ENCODE measurements at places on chromosomes 16 and 17.

- no peak for DNase-seq
Observed at GRCh38 chr17:63447471-63448009, 1.4 kb upstream of the CYB561 start.

DNA sequence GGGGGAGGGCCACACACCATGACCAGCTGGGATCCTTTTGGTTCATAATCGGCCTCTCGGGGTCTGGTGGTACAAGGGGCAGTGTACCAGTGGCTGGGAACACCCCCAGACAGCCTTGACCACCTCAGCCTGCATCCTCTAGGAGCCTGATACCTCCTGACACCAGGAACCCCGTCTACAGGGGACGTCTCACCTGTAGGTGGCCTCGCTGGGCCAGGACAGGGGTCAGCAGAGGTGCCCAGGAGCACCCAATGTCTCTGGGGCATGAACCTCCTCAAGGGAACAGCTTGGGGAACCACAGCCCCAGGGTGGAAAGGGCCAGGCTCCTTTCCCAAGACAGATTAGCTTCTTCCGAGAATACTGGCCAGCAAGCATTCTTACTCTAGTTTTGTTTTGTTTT, 2.5 kb upstream of the METRNL start:
- DNase-seq: no peak

DNA sequence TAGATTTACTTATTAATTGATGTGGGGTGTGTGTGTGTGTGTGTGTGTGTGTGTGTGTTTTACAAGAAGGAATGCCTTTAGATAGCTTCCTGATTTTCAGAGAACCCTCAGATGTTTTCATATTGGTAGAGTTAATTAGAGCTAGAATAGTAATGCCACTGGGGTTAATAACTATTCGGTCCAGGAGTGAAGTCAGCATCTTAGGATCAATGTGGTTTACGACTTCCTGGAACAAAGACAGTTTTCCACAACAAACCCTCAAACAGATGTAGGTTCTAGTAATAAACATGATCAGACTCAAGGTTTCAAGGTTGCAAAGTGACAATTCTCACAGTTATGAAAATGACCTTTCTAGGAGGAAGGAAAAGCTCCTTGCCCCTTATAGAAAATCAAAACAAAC, 12.2 kb upstream of the SLC52A1 start:
- no peak for DNase-seq

- DNase-seq: no peak
Observed at GRCh38 chr16:68658341-68658973, 13.3 kb downstream of the CDH3 start.

GRCh38 chr17:77734371-77735080, 224.0 kb upstream of the TNRC6C start:
- peak; percentile 39 for DNase-seq

DNA sequence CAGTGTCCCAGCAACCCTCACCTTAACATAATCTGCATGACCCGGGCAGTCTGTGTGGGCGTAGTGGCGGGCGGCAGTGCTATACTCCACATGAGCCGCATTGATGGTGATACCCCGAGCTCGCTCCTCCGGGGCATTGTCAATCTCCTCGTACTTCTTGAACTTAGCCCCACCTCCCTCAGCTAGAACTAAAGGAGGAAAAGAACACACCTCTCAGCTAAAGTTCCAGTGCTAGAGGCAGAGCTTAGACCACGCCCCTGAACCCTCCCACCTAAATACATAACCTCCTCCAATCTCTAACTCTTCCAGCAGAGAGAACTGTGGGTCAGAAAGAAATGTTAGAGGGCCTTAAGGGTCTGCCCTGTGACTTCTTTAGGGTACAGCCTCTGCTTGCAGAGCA, 855 bp downstream of the TUFM start:
- DNase-seq: no peak

DNA sequence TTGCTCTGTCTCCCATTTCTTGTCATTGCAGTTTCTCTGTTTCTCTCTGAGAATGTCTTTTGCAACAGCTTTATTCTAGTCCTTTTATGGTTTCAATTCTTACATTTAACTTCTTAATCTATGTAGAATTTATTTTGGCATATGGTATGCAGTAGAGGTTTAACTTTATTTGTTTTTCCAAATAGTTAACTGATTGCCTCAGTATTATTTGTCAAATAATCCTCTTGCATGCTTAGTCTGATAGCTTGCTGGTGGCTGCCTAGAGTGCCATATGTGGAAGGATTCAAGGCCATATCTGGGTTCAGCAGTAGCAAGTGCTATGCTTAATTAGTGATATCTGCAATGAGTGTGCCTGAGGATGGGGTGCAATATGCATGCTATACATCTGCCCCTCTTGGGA, 6.9 kb downstream of the SNTB2 start:
- DNase-seq: no peak

GRCh38 chr17:35679007-35679682, 52.3 kb upstream of the RASL10B start:
- DNase-seq: no peak

GRCh38 chr17:68599091-68599490, 2.1 kb downstream of the FAM20A start:
- DNase-seq: no peak
